Cortex of kidney (tissue), 1 donor: ENCODE measurements at places on chromosomes 13 and 19.

GRCh38 chr13:110330491-110331011 is 23.5 kb downstream of the COL4A2 start:
- no peak for DNase-seq

DNA sequence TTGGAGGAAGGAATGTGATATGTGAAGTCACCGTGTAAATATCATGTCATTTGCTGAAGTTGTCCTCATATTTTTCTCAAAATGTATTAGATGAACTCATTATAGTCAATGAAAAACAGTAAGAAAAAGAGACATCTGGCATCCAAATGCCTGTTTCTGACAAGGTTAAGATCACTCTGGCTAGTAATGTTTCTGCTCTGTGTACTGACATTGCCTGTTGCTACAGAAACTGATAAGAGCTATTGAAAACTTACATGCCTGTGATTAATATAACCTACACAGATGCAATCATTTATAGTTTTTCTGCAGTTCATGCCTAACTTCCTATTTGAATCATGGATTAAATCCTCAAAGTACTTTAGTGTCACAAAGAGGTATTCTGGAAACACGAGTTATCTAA is 249.8 kb downstream of the NBEA start:
- no peak for DNase-seq

- no peak for DNase-seq
Observed at GRCh38 chr13:47146991-47147811, 250.3 kb upstream of the HTR2A start.

DNA sequence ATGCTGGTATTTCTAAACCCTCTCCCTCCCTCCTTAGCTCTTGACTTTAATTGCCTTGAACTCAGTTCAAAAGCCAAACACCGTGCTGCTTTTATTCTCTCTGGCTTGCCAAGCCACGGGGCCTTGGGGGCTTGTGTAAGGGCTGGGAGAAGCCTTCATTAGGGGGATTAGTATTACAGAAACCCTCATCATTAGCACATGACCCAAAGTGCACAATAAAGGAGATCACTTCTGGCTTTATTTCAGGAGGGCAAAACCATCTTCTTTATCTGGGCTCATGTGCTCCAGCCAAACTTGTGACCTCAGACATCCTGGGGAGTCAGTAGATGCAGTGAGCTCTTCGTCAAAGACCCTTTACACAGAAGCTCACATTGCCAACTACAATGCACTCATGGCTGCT is at the start of gene DCT:
Gene DCT, minus strand, starts transcription at position 67 of the 400 bp plus-strand sequence. CDS start 427 bp downstream, outside the sequence.
- no peak for DNase-seq

DNA sequence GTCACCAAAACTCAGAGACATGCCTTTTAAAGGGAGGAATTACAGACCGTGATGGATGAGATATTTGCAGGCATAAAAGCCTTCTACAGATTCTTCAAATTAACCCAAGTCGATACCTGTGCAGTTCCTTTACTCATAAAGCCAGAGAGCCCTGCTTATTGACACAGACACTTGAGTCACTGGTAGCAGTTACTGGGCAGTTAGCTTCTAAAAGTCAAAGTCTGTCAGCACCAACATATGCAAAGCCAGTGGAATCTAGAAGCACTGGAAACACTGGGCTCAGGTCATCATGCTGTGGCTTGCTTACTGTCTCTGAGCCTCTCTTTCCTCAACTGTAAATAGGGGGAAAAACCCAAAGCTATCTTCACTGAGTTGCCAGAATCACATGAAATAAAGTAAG is 25.7 kb upstream of the LRCH1 start:
- DNase-seq = no peak

- no peak for DNase-seq
Observed at GRCh38 chr19:31185261-31185660, 164.0 kb downstream of the TSHZ3 start.

- no peak for DNase-seq
Observed at GRCh38 chr13:113031465-113031864, 62.5 kb downstream of the MCF2L start.

DNA sequence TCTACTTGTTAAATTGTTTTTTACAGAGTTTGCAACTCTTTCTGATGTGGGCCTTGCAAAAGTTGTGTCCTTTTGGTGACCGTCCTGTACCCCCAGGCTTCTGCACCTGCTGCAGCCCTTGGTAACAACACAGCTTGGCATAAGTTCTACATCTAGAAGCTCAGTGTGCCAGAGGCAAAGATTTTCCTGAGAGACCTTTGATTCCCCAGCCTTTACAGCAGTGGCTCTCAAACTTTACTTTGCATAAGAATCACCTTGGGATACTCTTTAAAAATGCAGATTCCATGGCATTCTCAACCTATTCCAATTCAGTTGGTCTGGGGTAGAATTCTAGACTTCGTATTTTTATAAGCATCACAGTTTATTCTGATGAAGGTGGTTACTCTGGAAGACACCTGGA is 260.9 kb downstream of the DCT start:
- DNase-seq = no peak

DNA sequence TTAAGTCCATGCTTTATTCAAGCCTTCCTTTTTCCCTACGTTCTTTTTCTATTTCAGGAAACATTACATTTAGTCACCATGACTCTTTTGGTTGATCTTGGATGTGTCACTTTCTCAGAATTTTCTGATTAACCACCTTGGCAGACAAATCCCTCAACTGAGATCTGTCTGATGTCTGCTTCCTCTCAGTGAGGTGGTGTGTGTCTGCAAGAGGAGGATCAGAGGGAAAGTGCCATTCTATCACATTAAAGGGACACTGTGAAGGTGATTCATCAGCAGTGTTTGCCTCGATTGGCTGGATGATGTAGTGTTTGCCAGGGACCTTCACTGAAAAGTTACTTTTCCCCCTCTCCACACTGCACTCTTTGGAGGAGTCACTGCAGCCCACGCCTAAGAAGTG is 3.0 kb upstream of the CCNP start:
- DNase-seq = no peak

GRCh38 chr13:61852116-61852619 is 436.5 kb upstream of the PCDH20 start:
- no peak for DNase-seq

DNA sequence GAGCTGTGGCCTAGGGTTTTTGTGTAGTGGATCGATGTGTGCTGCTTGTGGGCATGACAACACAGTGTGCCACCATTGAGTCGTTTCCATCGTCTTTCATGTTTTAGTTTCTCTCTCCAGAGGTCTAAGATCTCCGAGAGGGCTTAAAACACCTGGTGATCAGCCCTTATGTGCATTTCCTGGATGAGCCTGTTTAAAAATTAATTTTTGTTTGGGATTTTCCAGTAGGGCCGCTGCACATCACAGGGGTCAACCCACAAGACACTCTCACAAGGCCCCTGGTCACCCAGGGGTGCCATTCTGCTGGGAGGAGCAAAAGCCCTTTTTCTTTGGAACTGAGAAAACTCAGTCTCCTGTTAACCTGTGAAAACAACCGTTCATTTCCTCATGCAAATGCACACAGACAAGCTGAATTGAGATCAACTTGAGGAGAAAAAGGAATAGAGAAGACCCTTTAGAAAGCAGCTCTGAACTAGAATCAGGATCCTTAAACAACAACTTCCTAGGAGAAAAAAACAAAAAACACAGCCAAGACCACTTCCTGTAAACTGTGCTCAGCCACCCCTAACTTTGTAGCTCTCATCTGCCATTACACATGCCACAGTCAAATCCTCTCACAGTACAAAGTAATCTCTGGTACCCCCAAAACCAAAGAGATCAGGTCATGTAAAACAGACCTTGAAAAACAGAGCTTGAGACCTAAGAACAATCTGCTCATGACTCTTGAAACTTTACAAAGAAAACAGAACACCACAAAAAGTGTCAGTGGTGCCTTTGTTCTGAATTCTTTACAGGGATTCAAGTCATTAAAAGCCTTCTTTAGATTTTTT is 8.3 kb upstream of the MTRF1 start:
- DNase-seq = no peak

DNA sequence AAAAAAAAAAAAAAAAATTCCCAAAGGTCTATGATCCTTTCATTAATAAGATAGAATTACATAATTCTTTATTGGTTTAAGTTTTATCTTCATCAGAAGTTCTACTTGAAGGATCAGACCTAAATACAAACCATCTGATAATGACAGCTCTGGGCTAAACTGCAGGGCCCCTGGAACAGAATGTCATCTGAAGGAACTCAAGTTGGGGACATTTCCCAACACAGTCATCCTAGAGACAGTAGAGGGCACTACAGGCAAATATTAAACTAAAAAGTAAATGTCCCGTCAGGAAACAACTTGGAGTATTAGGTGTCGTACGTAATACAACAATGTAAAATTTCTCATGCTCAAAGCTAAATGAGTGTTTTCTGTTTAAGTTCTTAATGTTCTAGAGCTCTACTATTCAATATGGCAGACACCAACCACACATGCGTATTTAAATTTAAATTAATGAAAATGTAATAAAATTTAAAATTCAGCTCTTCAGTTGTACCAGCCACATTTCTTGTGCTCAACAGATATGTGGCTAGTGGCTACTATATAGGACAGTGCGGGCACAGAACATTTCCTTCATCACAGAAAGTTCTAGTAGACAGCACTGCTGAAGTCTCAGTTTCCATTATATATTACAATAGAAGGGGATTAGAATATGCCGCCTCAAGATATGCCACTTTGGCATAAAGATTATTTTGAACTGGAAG is 21.8 kb upstream of the NAXD start:
- DNase-seq = no peak

DNA sequence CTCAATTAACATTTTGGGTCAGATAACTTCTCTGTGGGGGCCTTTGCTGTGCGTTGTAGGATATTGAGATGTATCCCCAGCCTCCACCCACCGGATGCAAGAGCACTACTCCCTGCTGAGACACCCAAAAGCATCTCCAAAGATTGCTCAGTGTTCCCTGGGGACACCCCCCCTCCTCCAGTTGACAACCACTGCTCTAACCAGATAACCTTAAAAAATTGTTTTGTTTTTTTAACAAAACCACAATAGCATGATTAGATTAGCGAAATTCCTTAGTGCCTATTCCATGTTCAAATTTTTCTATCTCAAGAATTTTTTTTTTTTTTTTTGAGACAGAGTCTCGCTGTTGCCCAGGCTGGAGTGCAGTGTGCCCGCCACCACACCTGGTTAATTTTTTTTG is 2.6 kb upstream of the EPN1 start:
- no peak for DNase-seq

GRCh38 chr13:45132369-45133064 is 12.2 kb downstream of the GTF2F2 start:
- no peak for DNase-seq

DNA sequence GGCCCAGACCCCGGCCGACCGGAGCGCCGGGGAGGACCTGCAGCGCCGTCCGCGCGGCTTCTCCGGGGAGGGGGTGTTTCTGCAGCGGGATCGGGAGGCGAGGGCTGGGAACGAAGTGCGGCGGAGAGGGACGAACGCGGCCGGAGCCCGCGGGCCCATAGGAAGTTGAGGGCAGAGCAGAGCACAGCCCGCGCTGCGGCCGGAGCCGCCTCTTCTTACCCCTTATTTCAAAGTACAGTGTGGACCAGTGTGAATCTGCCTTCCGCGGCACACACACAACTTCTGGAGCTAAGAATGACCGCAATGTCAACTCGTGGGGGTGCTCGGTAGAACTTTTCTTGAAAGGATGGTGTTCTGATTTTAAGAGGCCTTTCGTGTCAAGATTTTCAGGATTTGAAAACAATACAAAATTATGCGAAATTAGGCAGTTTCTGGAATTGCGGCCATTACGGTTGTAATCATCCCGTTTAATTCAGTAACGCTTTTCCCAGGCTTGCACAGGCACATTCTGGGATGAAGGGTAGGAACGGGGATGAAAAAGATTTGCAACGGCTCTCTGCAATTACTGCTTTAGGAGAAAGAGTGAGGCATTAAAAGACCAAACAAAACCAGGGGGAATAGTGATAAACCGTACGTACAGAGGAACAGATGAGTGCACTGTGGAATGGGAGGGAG is 821 bp downstream of the TDRD3 start:
- no peak for DNase-seq

- DNase-seq = no peak
Observed at GRCh38 chr13:26037302-26037701, 14.5 kb downstream of the SHISA2 start.

DNA sequence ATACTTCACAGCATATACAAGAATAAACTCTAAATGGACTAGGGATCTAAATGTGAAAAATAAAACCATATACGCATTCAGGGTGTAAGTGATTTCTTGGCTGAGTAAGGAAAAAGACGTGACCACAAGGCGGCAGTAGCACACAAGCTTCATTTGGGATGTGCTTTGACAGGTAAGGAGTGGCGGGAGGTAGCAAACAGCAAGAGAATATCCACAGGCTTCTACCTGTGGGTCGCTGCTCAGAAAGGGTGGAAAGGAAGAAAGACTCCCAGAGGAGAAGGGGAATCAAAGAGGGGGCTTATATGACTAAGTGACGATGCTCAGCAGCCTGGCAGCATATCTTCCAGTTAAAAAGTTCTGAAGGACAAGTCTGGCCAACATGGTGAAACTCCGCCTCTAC is 2.5 kb upstream of the ZNF121 start:
- no peak for DNase-seq

- DNase-seq = no peak
Observed at GRCh38 chr19:29694669-29695627, 20.1 kb downstream of the C19orf12 start.
